ENCODE measurements at places on chromosomes 11 and 22. TPM values are rescaled to one million over a fixed set of nuclear protein-coding genes. Genes with fewer than 3 reads are reported as not detected.

Gene UCP3
- 0.90 TPM for total RNA-seq

Gene SERPING1
- 9.8 TPM for total RNA-seq

Gene HORMAD2
- 0.09 TPM for total RNA-seq

Gene CEND1
- total RNA-seq, result 0.19 TPM

Gene RASSF10
- total RNA-seq, result 2.8 TPM

Gene DNAJB13
- 0.24 TPM for total RNA-seq

Gene ANAPC15
- total RNA-seq, result 89.9 TPM

All from thymus (tissue), 14 donors.